Activated T-cell treated with anti-CD3 and anti-CD28 coated beads for 24 hours (primary cell): ENCODE measurements at places on chromosomes 2 and 18.

DNA sequence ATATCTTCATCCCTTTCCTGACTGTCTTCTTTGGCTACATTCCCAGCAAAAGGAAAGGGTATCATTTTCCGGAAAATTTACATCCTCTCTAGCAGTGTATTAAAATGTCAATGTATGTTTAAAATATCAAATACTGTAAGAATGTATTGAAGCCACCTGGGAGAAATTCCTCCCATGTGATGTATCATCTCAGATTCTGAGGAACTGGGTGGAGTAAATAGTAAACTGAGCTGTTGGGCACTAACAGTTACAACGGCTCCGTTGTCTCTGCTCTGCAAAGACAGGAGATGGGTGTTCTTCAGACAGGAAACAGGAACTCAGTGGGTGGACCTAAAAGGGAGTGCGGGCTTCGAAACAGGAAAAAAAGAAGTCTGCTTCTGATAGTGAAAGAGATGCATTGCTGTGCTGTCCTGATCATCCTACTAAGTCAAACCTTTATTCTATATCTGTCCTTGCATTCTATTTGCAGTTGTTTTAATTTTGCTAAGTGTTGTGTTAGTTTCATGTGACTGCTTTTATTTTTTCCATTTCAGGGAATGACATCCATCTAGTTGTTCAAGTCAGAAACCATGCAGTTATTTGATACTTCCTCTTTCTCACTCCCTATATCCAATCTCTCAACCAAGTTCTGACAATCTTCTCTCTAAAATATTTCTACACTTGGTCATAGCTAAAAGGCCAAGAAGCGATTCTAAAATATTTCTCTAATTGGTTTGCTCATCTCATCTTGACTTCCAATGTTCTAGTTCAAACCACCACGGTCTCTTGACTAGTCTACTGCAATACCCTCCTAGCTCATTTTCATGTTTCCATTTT lies 19.4 kb downstream of the DOK1 start:
- no peak for DNase-seq

GRCh38 chr2:57809230-57809629 lies 237.4 kb upstream of the VRK2 start:
- no peak for DNase-seq

DNA sequence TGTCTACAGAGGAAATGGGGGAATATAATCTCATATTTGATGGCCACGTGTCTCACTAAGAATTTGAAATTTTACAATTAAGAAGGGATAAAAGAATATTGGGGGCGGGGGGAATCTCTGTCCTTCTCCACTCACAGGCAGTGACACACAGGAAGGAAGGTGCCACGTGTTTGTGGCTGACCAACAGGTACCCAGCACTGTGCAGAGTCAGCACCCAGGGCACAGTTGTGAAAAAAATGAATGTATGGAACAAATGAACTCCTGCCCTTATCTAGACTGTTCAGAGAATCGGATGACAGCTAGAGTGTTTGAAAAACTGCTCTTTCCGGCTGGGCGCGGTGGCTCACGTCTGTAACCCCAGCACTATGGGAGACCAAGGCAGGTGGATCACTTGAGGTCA lies 317.0 kb upstream of the MYT1L start:
- no peak for DNase-seq

- DNase-seq = no peak
Measured at GRCh38 chr2:27001950-27002349, 30.8 kb upstream of the TMEM214 start.

DNA sequence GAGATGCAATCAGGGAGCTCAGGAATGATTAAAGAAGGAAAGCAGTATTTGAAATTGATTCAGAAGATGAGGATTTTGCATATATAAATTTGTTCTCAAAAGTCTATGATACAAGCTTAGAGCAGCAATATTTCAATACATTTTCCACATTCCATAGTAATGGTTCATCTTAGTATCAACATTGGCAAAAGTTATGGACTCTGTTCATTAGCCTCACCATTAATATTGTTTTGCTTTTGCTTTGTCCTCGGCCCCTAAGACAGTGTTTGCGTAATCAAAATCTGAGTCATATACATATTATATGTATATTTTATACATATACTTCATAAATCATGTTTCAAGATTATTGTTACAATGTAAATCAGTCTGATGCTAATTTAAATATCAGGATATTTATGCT lies 176.6 kb downstream of the CNTNAP5 start:
- DNase-seq = no peak

- no peak for DNase-seq
Measured at GRCh38 chr18:29078273-29078672, 901.3 kb upstream of the CDH2 start.

GRCh38 chr2:159148901-159149300 lies 137.6 kb downstream of the WDSUB1 start:
- DNase-seq = no peak

DNA sequence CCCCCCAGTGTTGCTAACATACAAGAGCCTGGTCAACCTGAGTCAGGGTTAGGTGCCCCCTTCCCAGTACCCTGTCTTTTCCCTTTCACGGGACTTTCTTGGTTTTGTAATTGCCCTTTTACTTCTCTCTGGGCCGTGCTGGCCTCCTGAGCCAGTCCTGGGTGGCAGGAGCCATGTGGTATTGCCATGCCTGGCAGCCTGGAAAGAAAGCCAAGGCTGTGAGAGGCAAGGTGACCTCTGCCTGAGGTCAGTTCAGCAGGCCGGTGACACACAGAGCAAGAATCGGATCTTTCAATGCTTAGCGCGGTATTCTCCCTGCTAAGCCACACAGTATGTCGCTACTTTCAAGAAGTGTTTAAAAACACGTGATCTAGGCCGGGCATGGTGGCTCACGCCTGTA lies 52.3 kb downstream of the C18orf63 start:
- no peak for DNase-seq

GRCh38 chr2:112730791-112731190 lies 10.0 kb downstream of the NT5DC4 start:
- DNase-seq = no peak

GRCh38 chr2:241366678-241367077 lies 10.6 kb downstream of the FARP2 start:
- no peak for DNase-seq

- DNase-seq = no peak
Measured at GRCh38 chr2:128867311-128867710, 548.6 kb upstream of the HS6ST1 start.

DNA sequence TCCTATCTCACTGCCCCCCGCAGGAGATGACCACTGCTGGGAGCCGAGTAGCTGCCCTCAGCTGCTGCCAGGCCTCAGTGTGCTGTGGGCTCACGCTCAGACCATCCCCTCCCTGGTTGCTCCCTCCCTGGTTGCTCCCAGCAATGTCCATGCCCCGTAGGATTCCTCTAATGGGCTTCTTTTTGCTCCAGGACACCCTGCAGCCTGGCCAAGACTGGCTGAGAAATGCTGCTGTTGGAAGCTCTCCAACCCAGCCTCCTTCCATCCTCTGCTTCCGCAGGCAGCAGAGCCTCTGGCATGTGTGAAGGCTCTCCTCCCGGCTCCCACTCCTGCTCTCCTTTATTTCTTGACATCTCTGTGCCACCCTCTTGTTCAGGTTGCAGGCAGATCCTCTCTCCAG lies 48.6 kb downstream of the SOX11 start:
- no peak for DNase-seq

DNA sequence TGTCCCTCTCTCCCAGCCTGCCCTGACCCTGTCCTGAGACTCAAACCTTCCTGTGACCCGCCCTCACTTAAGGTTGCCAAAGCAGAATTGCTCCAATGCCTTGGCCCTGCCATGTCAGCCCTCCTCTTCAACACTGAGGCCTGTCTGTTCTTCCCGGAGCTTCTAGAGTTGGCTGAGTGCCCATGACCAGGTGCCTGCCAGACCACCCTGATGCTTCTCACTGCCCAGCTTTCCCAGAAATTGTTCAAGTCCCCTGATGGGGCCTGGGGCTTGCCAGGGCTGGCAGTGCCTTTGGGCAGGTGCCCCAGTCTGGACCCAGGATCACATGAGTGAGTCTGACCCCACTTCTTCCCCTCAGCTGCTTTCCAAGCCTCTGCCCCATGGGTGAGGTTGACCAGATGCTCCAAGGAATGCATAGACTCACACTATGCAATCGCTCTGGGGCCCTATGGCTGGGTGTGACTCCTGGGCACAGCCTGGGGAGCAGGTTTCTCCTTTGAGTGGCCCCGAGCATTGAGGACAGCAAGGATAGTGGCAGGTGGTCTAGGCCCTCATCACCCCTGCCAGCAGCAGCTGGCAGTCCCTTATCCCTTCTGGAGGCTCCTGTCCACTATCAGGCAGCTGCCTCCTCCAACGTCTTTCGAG lies 3.1 kb upstream of the INPP5D start:
- DNase-seq = no peak

- no peak for DNase-seq
Measured at GRCh38 chr2:16614314-16614860, 51.2 kb downstream of the CYRIA start.

DNA sequence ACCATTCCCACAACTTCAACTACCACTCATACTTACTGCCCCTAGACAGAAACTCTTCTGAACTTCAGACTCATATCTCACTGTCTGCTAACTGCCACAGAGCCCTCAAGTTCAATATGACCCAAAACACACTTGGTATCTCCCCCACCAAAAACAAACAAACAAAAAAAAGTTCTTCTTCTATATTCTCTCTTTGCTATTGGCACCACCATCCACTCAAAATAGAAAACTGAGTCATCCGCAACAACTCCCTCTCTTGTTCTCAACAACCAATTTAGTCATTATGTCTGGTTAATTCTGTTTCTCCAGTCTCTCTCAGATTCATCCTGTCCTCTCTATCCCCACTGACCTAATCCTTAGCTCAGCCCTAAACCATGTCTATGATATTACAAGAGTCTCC lies 7.2 kb upstream of the DCTN1 start:
- DNase-seq = no peak
